ENCODE measurements at places on chromosomes 11 and 22.

- no peak for DNase-seq
These were observed 204.6 kb downstream of the BARX2 start for GRCh38 chr11:129580278-129580677.

- DNase-seq = no peak
These were observed 15.0 kb upstream of the PRR5 start for GRCh38 chr22:44686873-44687600.

GRCh38 chr22:23677701-23677995 is 13.2 kb upstream of the RGL4 start:
- peak; percentile 77 for DNase-seq

DNA sequence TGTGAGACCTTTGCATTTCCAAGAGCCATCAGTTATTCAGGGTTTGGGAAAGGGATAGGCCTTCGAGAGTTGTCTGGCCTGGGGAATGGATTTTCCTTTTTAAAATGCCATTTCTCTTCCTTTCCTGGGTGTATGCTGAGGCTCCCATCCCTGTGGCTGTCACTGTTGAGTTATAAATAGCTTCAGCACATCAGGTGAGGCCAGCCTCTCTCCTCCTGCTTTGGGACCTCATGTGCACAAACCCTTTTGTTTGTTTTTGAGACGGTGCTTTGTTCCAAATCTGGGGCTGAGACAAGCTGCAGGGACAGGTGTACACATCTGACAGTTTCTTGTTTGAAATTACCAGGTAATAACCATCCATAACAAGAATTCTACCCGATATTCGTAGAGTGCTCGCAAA is 1.3 kb downstream of the TEF start:
- no peak for DNase-seq

GRCh38 chr22:41305646-41306045 is 4.3 kb downstream of the ZC3H7B start:
- no peak for DNase-seq

GRCh38 chr11:126992065-126992803 is 8.3 kb downstream of the KIRREL3 start:
- DNase-seq = no peak

- no peak for DNase-seq
These were observed 16.2 kb upstream of the SHANK3 start for GRCh38 chr22:50656122-50657070.

DNA sequence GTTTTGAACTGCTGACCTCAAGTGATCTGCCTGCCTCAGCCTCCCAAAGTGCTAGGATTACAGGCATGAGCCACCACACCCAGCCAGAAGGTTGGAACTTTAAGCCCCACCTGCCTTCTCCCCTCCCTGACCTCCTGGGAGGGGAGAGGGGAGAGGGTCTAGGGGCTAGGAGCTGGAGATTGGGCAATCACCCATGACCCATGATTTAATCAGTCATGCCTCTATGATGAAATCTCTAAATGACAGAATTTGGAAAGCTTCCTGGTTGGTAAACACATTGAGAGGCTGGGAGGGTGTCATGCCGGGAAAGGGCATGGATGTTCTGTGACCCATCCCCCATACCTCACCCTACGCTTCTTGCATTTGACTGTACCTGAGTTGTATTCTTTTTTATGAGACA is 17.1 kb upstream of the TFIP11 start:
- no peak for DNase-seq

DNA sequence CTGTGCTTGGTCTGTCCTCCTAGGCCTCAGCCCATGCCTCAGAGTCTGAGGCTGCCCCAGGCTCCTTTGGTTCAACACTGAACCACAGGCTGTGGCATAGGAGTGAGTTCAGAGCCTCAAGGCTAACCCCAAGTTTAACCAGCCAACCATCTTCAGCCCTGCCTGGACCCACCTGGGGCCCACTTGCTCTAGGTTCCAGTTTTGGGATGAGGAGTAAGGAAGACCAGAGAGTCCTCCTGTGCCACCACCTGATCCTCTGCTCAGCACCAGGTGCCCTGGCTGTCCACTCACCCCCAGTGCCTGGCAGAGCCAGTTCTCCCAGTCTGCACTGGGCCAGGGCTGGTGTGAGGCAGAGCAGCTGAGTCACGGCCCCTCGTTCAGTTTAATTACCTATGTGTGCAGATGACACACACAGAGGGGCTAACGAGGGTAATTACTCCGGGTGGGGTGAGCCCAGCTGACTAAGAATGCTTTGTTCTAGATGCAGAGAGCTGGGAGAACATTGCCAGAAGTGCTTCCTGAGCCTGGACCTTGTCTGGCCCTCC is 12.0 kb upstream of the TMPRSS13 start:
- DNase-seq = no peak

GRCh38 chr11:73157101-73158010 is 15.2 kb upstream of the FCHSD2 start:
- DNase-seq = no peak

GRCh38 chr22:30873086-30873650 is 95.4 kb downstream of the MORC2 start:
- DNase-seq = no peak

DNA sequence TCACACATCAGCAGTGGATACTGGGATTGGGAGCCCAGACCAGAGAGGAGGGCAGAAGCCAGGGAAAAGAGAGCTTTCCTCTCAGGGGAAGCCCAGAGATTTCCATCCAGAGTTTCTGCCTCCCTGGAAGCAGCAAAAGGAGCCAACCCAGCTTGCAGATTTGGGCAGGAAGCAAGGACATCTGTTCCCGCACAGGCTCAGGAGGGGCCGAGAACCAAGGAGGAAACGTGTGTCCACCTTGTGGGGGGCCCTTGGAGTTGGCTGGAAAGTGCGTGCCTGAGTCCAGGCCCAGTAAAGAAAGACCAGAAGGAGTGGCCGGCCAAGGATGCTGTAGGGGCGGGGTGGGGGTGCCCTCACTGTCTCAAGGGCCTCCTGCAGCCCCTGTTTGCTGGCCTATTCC is 6.0 kb upstream of the NPTXR start:
- peak; percentile 93 for DNase-seq

DNA sequence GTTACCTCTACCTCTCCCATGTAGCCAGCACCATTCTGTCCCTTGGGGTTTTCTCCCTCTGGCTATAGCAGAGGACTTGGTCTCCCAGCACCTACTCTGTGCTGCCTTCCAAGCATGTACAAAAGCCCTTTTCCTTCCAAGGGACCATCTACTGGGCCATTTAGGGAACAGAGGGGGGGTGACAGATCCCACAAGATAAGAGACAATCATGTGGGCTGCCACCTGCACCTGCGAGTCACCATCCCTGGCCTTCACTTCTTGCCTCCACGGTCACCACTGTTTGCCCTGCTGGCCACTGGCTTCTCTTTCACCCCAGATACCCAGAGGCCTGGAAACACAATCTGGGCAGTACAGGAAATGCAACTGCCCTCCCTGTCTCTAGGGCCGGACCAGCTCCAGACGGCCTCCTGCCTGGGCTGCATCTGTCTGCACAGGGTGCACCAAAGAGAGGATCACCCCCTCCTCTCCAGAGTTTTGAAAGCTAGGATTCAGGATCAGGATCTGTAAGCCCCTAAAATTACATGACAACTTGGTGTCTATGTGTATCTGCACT is 160.8 kb upstream of the NECTIN1 start:
- no peak for DNase-seq

- DNase-seq = no peak
These were observed 528.5 kb upstream of the B3GAT1 start for GRCh38 chr11:134940441-134941126.

- DNase-seq = peak; percentile 41
These were observed 237.3 kb upstream of the CADM1 start for GRCh38 chr11:115741376-115742107.

DNA sequence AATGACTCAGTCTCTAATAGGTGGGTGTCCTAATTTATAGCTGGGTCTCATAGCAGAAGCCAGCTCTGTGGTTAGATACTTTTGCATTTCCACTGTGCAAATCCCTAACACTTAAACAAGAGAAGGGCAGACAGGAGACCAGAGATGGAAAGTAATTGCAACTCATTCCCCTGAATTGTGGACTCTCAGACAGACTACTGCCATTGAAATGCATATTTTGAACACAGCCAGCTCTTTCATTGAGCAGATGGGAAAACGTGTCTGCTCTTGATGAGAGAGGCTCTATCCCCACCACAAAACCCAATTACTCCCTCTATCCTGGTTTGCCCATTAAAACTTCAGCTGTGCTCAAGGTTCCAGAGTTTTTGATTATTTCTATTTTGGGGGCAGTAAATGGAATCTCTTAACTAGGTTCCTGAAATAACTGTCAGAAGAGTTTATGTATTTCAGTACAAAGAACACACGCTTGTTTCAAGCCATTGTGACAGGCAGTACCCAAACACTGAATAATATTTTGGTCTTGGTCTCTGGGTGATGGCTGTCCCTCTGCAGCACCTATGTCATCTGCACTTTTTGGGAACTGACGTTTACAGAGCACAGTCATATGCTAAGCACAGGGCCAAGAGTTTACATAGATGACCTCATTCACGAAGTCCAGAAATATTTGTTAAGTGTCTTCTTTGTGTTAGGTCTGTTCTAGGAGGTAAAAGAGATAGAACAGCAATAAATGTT is 41.7 kb downstream of the FAM227A start:
- DNase-seq = no peak

DNA sequence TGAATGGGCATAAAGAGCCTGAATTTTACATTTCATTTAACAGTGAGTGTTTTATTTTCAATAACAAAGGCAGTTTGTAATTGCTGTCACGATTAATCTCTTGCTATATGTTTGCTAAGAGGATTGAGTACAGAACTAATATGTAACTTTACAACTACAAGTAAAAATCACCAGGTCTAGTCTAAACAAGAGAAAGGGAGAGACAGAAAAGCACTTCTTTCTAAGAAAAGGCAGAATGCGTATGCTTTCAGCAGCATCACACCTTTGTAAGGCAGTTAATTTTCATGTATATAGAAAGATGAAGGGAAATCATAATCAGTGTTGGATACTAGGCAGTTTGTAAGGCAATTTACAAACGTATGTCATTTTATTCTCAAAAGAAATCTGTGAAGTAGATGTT is 169.8 kb downstream of the NELL1 start:
- DNase-seq = no peak

Measured in cerebellar cortex (tissue), 1 donor.